ENCODE measurements at places on chromosomes 7 and 10. TPM values are rescaled to one million over a fixed set of nuclear protein-coding genes. Genes with fewer than 3 reads are reported as not detected.

VAX1 gene
- total RNA-seq = not detected

LRRC72 gene
- total RNA-seq = not detected

RBM20 gene
- total RNA-seq = not detected

SH3PXD2A gene
- total RNA-seq = 7.0 TPM

LRRD1 gene
- total RNA-seq = not detected

DOCK4 gene
- total RNA-seq = 0.61 TPM

OR2A7 gene
- total RNA-seq = 1.4 TPM

IFIT1B gene
- not detected for total RNA-seq

HOXA10 gene
- total RNA-seq = 0.82 TPM

FAM53B gene
- total RNA-seq = 121 TPM

PAX4 gene
- total RNA-seq = not detected

GRCh38 chr7:26603631-26604030, 260.8 kb downstream of the SKAP2 start:
- H3K4me1 ChIP-seq = no peaks in the 10 kb centered on the region
- H3K4me3 ChIP-seq = no peak overlapping the region
- DNase-seq = no peak
- H3K27me3 ChIP-seq = no peaks in the 10 kb centered on the region
- H3K36me3 ChIP-seq = no peaks in the 10 kb centered on the region
- H3K27ac ChIP-seq = no peak overlapping the region

DNA sequence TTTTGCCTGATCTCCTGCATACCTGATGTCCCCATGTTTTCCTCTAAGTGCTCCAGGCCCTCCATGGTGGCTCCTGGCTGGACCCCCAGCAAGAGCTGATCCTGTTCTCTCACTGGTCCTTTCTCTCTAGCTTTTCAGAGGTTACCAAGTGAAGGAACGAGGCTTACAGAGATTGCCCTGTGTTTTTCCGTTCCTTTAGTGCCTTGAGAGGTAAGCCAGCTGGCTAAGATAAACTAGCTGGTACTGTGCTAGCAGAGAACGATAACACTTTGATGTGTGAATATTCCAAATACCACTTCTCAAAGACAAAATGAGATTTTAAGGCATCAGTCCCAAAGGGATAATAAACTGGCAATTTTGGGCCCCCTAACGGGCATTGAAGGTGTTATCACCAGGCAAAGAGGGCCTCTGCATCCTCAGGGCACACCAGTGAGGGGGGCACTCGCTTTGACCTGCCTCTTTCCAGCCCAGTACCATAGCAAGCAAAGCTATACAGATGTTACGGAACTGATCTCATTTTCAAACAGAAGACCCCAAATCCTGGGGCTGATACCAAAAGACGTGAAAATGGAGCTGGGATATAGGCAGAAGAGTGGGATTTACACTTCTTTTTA, 8.4 kb upstream of the CCNY start:
- no peaks in the 10 kb centered on the region for H3K4me1 ChIP-seq
- H3K27me3 ChIP-seq = no peaks in the 10 kb centered on the region
- no peak for DNase-seq
- no peak overlapping the region for H3K4me3 ChIP-seq
- H3K27ac ChIP-seq = no peak overlapping the region
- H3K36me3 ChIP-seq = no peaks in the 10 kb centered on the region

- DNase-seq = no peak
- H3K27me3 ChIP-seq = no peaks in the 10 kb centered on the region
- no peaks in the 10 kb centered on the region for H3K4me1 ChIP-seq
- no peak overlapping the region for H3K4me3 ChIP-seq
- no peaks in the 10 kb centered on the region for H3K36me3 ChIP-seq
Observed at GRCh38 chr10:19891429-19891828, 75.2 kb downstream of the PLXDC2 start.

DNA sequence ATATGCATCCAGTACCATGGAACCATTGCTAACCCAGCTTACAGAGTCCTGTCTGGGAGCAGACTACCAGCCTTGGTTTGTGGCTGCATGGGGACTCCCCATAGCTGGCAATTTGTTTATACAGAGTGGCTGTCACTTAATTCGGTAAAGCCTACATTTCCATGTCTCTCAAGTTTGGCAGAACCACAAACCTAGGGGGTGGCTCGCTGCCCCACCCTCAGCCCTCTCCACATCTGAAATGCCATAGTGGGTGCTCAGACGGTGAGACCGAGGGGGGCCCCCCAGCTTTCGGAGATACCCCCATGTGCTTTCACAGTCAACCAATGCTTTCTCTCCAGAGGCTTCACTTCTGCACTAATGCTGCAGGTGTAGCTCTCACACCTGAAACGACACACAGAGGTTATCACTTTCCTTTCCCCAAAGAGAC, 75.5 kb upstream of the KAT6B start:
- H3K27me3 ChIP-seq = no peaks in the 10 kb centered on the region
- no peak overlapping the region for H3K27ac ChIP-seq
- peak; percentile 57 for DNase-seq
- no peaks in the 10 kb centered on the region for H3K36me3 ChIP-seq
- peaks cover 9% of the 10 kb centered on the region for H3K4me1 ChIP-seq

GRCh38 chr10:95756041-95756761, at the start of gene ENTPD1:
Gene ENTPD1 (plus strand): TSS chr10:95756163. CDS start chr10:95756240, 77 bp downstream.
- peaks cover 13% of the 10 kb centered on the region for H3K4me1 ChIP-seq
- peak within 1 kb of the TSS; percentile 60 for H3K27ac ChIP-seq
- no peaks in the 10 kb centered on the region for H3K36me3 ChIP-seq

DNA sequence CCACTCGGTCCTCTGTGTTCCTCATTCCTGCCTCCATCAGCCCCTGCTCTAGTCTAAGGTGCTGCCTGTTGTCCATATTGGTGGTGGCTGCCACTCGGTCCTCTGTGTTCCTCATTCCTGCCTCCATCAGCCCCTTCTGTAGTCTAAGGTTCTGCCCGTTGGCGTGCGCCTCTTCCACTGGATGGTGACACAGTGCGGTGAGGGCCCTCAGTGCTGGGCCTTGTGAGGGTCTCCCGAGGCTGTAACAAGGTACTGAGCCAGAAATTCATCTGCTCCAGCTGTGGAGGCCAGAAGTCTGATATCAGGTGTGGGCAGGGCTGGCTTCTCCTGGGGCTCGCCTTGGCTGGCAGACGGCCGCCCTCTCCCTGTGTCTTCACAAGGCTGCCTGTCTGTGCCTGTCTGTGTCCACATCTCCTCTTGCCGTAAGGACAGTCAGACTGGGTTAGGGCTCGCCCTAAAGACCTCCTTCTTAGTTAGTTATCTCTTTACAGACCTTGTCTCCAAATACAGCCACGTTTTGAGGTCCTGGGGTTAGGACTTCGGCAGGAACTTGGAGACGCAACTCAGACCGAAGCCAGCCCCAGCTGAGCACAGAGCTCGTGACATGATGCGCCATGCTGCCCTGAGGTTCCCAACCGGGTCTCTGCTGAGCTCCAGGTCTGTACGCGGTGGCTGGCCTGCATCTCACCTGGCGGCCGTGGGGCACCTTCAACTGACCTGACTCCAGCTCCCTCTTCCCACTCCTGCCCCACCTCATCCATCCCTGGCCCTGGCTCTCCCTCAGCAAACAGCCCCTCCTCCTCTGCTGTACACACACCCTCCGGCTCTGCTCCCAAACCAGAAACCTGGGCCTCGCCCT, 181.4 kb upstream of the SHH start:
- no peak overlapping the region for H3K4me3 ChIP-seq
- H3K4me1 ChIP-seq = peaks cover 40% of the 10 kb centered on the region
- H3K27ac ChIP-seq = no peak overlapping the region
- no peak for DNase-seq

DNA sequence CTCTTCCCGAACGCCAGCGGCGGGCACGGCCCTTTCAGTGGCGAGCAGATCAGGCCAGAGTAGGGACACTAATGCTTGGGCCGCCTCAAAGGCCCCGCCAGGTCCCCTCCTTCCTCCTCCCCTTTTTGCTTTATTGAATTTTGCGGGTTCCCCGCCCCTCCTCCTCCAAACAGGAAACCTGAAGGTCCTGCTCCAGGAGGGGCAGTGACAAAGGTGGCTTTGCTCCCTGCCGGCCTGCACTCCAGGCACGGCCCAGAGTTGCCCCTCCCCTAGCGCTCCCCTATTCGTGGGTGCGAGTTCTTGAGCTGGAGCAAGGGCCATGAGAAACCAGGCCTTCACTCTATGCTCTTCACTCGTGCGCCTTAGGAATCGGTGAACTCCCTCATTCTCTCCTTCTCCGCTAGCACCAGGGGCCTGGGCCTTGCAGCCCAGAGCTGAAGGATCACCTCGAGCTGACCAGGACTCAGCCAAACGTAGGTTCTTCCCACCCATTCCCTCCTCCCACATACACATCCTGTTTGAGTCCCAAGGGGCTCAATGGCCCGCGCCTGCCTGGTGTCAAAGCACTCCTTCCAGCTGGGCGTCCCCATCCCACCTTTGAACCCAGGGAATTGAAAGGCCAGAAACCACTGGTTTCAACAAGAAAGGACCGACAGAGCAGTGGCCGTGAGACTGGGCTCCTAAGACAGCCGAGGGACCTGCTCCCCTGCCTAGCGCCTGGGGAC, 619 bp upstream of the HOXA6 start:
- no peaks in the 10 kb centered on the region for H3K36me3 ChIP-seq
- peaks cover 59% of the 10 kb centered on the region for H3K27me3 ChIP-seq

DNA sequence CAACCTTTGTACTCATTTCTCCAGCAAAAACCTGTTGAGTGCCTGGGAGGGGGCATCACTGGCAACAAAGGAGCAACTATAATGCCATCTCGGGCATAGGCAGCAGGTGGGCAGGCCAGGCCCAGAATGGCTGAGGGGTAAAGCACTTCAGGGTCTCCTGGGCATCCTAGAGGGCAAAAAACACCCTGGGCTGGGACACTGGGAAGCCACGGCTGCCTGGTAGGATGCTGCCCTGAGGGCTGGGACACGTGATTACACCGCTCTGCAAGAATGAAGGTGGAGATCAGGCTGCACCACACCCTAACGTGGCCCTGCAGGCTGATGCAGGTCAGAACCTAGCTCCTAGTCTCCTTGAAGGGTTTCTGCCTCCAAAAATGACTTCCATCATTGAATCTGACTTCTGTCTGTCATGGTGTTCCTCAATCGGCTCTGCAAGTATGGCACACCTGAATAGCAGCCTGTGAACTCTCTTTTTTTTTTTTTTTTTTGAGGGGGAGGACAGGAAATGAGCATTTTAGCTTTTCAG, 4.5 kb upstream of the TRAPPC14 start:
- no peaks in the 10 kb centered on the region for H3K36me3 ChIP-seq
- peak; percentile 56 for DNase-seq
- H3K27me3 ChIP-seq = peaks cover 18% of the 10 kb centered on the region
- H3K4me3 ChIP-seq = no peak overlapping the region
- H3K27ac ChIP-seq = no peak overlapping the region

DNA sequence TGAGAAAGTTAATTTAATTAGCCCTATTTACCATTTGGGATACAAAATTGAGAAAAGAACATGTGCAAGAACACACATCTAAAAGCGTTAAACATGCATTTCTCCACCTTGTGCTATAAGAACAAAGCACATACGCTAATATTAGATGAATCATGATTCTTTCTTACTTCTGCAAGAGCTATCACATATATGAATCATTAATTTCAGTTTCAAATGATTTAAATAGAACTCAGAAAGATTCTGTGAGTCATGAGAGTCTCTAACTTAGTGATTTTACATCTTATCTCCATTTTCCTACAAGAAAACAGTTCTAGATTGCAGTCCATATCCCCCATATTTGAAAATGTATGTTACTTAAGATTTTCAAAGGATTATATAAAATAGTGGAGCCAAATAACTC, 173.9 kb downstream of the RNLS start:
- H3K27ac ChIP-seq = no peak overlapping the region
- DNase-seq = no peak
- no peaks in the 10 kb centered on the region for H3K27me3 ChIP-seq
- no peak overlapping the region for H3K4me3 ChIP-seq

DNA sequence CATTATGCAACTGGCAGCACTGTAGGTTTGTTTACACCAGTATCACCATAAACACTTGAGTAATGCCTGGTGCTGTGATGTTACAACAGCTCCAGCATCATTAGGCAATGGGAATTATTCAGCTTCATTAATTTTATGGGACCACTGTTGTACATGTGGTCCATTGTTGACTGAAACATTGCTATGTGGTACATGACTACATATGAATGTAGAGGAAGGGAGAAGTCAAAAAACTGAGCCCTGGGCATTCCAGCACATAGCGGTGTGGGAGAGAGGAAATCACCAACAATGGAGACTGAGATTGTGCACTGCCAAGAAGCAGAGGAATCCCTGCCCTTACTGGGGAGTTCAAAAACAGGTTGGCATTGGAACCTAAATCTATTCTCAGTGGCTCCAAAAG, 89.0 kb downstream of the TRIM24 start:
- no peak overlapping the region for H3K27ac ChIP-seq
- H3K4me1 ChIP-seq = no peaks in the 10 kb centered on the region
- no peak overlapping the region for H3K4me3 ChIP-seq
- H3K27me3 ChIP-seq = no peaks in the 10 kb centered on the region
- no peak for DNase-seq
- peaks cover 30% of the 10 kb centered on the region for H3K36me3 ChIP-seq

- DNase-seq = no peak
- H3K27ac ChIP-seq = no peak overlapping the region
- no peaks in the 10 kb centered on the region for H3K4me1 ChIP-seq
- H3K4me3 ChIP-seq = no peak overlapping the region
Observed at GRCh38 chr7:140881507-140882228, 43.1 kb downstream of the BRAF start.

DNA sequence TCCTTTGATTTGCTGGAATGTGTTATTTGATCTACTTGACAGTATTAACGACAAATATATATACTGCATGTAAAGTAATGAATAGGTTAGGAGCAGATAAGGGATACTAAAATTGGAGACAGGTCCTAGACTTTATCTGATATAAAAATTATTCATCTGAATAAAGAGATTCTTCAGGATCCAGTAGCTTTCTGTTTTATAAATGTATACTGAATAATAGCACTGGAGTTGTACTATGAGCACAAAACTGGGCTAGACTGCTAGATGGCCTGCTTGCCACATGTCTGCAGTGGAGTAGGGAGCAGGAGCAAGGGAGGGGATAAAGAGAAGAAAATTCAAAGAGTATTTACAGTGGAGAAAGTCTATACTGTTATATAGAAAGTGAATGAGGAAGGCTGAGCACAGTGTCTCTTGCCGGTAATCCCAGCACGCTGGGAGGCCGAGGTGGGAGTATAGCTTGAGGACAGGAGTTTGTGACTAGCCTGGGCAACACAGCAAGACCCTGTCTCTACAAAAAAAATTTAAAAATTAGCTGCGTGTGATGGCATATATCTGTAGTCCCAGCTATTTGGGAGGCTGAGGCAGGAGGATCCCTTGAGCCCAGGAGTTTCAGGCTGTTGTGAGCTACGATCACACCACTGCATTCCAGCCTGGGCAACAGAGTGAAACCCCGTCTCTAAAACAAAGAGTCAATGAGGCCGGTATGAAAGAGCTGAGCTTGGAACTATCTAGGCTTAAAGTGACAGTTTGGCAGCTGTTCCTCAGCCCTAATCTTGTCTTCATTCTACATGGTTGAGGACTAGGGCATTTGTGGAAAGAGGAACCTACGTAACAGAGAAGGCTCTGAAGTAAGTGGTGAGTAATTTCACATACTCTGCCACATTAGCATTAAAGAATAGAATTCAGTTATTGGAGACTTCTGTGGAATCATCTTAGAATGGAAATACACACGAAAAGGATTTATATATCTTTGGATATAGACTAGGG, 41.8 kb downstream of the CD36 start:
- H3K36me3 ChIP-seq = no peaks in the 10 kb centered on the region
- no peaks in the 10 kb centered on the region for H3K27me3 ChIP-seq
- no peak overlapping the region for H3K27ac ChIP-seq
- DNase-seq = no peak
